Spinal cord (tissue), 10 donors: ENCODE measurements at places on chromosomes 1 and 21. TPM values are rescaled to one million over a fixed set of nuclear protein-coding genes. Genes with fewer than 3 reads are reported as not detected.

The SPRR2F gene
- total RNA-seq = 0.22 TPM

The MIGA1 gene
- total RNA-seq = 21.9 TPM

The SYT11 gene
- total RNA-seq = 384 TPM

The SPSB1 gene
- total RNA-seq = 10.6 TPM

The FCRL6 gene
- total RNA-seq = 0.20 TPM

The RERE gene
- total RNA-seq = 184 TPM

The TLR5 gene
- 5.3 TPM for total RNA-seq

The B3GALT5 gene
- 3.1 TPM for total RNA-seq

The PADI2 gene
- 8.7 TPM for total RNA-seq

The CD1D gene
- 0.99 TPM for total RNA-seq

The RGS8 gene
- 6.8 TPM for total RNA-seq

The IL12RB2 gene
- total RNA-seq = 0.66 TPM

The CHI3L2 gene
- 0.94 TPM for total RNA-seq

The SPAG17 gene
- 35.5 TPM for total RNA-seq

The DYRK3 gene
- total RNA-seq = 10.2 TPM

The F5 gene
- total RNA-seq = 1.5 TPM
